MG63 (cell line): ENCODE measurements at places on chromosomes 2 and 18.
A peak's percentile ranks its signal among the peaks of the same experiment; 100 is the strongest.

DNA sequence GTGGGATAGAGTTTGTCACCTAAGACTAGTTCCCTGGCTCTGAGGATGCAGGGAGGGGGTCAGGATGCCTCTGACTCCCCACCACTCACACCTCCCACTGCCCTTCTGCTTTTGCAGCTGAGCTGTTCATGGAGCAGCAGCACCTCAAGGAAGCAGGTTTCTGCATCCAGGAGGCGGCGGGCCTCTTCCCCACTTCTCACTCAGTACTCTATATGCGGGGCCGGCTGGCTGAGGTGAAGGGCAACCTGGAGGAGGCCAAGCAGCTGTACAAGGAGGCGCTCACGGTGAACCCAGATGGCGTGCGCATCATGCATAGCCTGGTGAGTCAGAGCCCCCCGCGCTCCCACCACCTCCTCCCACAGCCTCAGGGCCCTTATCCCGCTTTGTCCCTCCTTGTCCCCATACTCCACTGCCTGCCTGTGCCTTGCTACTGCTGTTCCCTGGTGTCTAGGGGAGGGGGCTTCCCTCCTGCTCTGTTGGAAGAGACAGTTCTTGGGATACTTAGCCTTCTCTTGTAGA lies 94.4 kb downstream of the STPG4 start:
- DNase-seq, result no peak

DNA sequence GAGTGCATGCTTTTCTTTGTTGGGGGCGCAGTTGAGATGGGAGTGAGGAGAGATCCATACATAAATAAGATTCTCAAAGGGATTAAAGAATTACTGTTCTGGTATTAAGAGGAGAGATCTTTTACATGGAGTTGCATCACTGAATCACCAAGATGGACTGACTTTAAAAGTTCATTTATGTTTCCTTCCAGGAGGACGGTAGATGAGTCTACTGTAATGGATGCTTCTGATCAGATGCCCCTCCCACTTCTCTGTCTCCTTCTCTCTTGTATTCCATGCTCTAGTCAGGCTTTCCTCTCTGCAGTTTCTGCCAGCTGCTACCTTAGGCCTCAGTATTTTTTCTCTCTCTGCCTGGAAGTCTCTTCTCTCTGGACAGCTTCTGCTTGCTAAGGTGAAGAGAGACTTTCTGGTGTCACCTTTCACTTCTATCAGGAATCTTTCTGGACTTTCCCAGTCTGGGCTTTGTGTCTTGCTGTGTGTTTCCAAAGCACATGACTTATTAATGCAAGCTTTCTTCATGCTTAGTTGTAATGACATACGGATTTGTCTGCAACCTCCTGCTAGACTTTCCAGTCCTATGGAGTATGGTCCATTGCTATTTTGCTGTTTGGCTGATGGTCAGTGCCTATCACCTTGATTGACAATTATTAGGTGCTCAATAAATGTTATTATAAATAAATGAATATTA lies 23.6 kb downstream of the FAM171B start:
- DNase-seq, result no peak

- no peak for DNase-seq
Measured at GRCh38 chr2:224999754-225000153, 42.5 kb downstream of the DOCK10 start.

GRCh38 chr2:173149491-173149890 lies 73.8 kb downstream of the MAP3K20 start:
- no peak for DNase-seq

- DNase-seq, result no peak
Measured at GRCh38 chr2:160445673-160446072, 47.9 kb downstream of the RBMS1 start.

DNA sequence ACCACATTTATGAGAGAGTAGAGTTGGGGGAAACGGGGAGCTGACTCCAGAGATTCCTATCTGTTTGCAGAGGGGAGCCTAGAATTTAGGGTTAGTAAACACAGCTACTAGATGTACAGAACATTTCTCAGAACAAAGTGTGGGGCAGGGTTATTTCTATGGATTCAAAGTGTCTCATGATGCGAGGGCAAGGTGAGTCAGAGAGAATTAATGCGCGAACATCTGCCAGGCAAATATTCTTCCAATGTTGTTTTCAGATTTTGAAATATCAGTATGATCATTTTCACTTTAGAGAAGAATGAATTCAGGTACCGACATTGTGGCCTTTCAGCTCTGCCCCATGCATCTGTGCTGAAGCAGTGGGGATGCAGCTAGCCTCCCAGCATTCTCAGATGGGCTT lies 2.0 kb upstream of the DSEL start:
- DNase-seq, result no peak

- DNase-seq, result peak; percentile 5
Measured at GRCh38 chr18:39480494-39481195, 1915.0 kb upstream of the CELF4 start.

- DNase-seq, result no peak
Measured at GRCh38 chr2:15626967-15627366, 35.3 kb downstream of the DDX1 start.

DNA sequence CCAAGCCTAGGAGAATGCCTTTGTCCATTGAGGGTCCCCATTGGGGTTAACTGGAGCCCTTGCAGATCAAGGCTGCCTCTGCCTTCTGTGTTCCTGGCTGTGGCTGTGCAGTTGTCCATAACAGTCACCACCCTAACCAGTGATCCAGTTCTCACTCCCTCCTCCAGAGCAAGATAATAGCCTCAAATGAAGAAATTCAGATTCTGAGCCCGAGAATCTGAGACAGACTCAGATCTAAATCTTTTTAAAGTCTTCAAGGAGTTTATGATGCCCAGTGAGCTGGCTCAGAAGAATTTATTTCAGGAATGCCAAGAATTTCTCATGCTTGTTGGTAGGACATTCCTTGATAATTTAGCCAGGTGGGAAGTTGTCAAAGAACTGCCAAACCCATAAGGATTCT lies 44.3 kb upstream of the RAB6C start:
- DNase-seq, result no peak

GRCh38 chr2:133711201-133711600 lies 142.9 kb upstream of the NCKAP5 start:
- DNase-seq, result no peak

GRCh38 chr2:15694589-15694986 lies 102.9 kb downstream of the DDX1 start:
- DNase-seq, result no peak

DNA sequence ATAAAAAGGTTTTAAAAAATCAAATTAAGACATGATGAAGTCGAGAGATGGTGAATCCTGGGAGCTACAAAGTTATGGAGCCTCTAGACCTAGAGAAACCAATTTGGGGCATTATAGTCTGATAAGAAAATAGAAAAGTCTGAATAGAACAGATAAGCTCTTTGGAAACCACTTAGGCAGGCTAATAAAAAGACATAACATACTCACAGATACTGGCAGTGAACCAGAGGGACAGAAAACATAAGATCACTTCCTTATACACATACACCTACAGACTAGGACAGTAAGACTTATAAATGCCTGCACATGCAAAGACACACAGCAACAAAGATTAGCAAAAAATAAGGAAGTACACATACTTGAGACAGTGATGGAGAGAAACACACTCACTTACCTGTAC lies 20.0 kb downstream of the SMC6 start:
- no peak for DNase-seq

DNA sequence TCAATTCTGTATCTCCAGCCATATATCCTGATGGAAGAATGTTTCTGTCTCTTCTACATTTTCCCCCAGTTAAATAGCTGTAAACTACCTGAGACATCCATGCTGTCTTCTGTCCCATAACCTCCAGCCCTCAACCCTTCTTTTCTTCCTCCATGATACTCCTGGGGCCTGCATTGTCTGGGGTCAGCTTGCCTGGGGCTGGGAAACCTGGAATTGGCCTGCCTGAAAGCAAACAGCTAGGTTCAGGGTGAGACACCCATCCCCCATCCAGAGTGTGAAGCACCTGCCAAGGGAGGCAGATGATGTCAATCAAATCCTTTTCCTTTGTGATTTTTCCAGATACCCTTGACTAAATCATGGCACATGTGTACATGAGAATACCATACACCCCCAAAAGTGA lies 313.7 kb upstream of the MGAT5 start:
- DNase-seq, result no peak

- no peak for DNase-seq
Measured at GRCh38 chr2:159953136-159953823, 109.1 kb downstream of the PLA2R1 start.

DNA sequence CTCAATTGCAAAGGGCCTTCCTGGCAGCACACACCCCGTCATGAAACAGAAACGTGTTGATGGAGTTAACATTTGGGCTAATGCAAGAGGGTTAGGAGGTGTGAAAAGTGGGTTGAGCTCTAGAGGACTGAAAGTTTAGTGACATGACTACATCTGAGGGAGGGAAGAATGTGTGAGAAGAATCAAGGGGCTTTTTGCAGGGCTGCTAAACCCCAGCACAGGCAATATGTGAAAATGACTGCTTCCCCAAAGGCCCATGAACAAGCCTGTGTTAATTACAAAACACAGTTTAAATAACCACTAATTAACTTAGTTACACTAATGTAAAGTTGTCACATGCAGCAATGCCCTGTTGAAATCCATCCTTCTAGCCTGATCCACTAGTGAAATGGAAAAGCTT lies 63.4 kb upstream of the PEX13 start:
- DNase-seq, result no peak

- peak; percentile 70 for DNase-seq
Measured at GRCh38 chr2:215401896-215402379, 33.9 kb downstream of the FN1 start.

GRCh38 chr18:24543795-24544498 lies 83.5 kb downstream of the HRH4 start:
- no peak for DNase-seq

DNA sequence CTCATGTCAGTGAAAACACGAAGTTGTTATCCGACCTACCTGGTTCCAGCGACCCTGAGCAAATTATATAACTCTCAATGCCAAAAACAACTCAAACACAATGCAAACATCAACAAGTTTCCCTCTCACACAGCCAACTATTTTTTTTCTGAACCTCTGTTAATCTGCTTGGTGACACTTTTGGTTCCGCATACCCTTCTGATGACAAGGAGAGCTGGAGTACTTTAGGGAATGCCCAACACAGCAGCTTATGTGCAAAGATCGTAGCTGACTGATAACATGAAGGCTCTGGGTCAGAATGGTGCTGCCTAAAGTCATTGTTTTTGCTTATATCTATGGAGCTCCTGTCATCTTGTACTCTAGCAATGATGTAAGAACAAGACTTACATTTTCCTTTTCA lies 72.7 kb upstream of the CCDC68 start:
- DNase-seq, result no peak
